ENCODE measurements at places on chromosomes 4 and X.

- no peak for DNase-seq
Measured at GRCh38 chr4:103853627-103854026, 133.8 kb upstream of the TACR3 start.

- DNase-seq: no peak
Measured at GRCh38 chrX:133607419-133608348, 192.4 kb upstream of the GPC4 start.

GRCh38 chr4:15799701-15800100, 21.6 kb downstream of the CD38 start:
- DNase-seq: no peak

GRCh38 chrX:119040432-119040831, 32.4 kb upstream of the CT47C1 start:
- DNase-seq: peak; percentile 68

GRCh38 chr4:167222099-167222498, 12.2 kb downstream of the SPOCK3 start:
- no peak for DNase-seq

- DNase-seq: no peak
Measured at GRCh38 chrX:79368441-79368840, 1.3 kb upstream of the ITM2A start.

Measured in endothelial cell of umbilical vein (primary cell).